ENCODE measurements at places on chromosomes 11 and 22. TPM values are rescaled to one million over a fixed set of nuclear protein-coding genes. Genes with fewer than 3 reads are reported as not detected.

The TEX12 gene
- 1.3 TPM for total RNA-seq

The OR8G5 gene
- total RNA-seq, result not detected

The PTGDR2 gene
- total RNA-seq, result 1.3 TPM

The CALCB gene
- 1.9 TPM for total RNA-seq

The CD82 gene
- 32.6 TPM for total RNA-seq

The OR4C12 gene
- not detected for total RNA-seq

The TSPAN18 gene
- total RNA-seq, result 27.6 TPM

The CCDC87 gene
- total RNA-seq, result 0.23 TPM

The MS4A12 gene
- not detected for total RNA-seq

The SMC1B gene
- not detected for total RNA-seq

The TTC38 gene
- 64.1 TPM for total RNA-seq

The MMP8 gene
- total RNA-seq, result 2.8 TPM

The XNDC1N gene
- total RNA-seq, result 14.9 TPM

The FIBIN gene
- 21.3 TPM for total RNA-seq

The APOA5 gene
- total RNA-seq, result not detected

The CCDC81 gene
- 2.6 TPM for total RNA-seq

The KDM4D gene
- 2.6 TPM for total RNA-seq

The PHOX2A gene
- total RNA-seq, result not detected

The SLC25A45 gene
- total RNA-seq, result 8.9 TPM

The DAGLA gene
- total RNA-seq, result 3.6 TPM
